ENCODE measurements at places on chromosomes 3 and 15. TPM values are rescaled to one million over a fixed set of nuclear protein-coding genes. Genes with fewer than 3 reads are reported as not detected.

DNA sequence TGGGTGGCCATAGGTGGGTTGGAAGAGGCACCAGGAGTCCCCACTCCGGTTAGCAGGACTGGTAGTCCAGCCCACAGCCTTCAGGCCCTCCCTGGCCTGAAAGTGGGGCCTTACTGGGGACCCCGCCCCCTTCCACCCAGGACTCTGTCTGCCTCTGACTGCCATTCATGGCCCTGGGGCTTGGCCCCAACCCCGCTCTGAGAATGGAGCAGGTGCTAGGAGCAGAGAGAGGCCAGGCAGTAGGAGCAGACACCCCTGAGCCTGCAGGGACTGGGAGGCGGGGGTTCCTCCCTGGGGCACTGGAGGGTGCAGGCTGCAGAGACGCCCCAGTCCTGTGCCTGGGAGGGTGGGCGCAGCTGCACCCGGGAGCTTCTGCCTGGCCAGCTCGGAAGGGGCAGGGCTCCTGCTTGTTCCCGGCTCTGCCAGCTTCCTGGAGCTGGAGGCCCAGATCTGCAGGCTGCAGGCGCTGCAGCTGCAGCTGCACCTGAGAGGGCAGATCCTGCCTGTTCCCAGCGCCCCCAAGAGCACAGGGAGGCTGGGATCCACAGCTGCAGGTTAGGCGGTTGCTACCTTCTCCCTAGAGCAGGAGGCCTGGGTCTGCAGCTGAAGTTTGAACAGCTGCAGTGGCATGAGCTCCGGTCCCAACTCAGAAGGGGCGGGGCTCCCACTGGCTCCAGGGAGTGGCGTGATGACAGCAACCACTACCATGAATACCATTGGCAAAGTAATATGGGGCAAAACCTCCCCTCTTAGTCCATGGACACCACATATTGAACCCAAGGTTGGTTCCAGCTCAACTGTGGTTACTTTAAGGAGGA is 194.7 kb downstream of the SQOR start:
- no peak overlapping the region for H3K4me3 ChIP-seq
- H3K36me3 ChIP-seq = no peaks in the 10 kb centered on the region
- no peak overlapping the region for H3K27ac ChIP-seq
- no peaks in the 10 kb centered on the region for H3K4me1 ChIP-seq

DNA sequence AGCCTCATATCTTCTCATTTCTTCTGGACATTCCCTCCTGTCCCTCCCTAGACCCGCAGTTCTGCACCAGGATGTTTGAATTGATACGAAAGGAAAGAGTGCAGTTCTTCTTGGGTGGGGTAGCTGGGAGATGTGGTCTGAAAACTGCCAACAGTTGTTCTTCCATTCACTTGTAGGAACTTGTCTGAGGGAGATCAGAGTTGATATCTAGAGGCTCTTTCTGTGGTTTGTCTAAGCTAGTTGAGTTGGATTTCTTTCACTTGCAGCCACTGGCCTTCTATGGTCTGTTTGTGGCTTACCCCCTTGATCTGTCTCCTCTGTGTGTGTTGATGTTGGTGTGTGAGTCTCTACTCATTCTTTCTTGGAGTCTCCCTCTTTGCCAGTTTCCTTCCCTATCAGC is 42.5 kb upstream of the PIK3CB start:
- H3K4me3 ChIP-seq = no peak overlapping the region
- no peaks in the 10 kb centered on the region for H3K27me3 ChIP-seq
- H3K27ac ChIP-seq = no peak overlapping the region
- no peaks in the 10 kb centered on the region for H3K36me3 ChIP-seq
- no peaks in the 10 kb centered on the region for H3K4me1 ChIP-seq

DNA sequence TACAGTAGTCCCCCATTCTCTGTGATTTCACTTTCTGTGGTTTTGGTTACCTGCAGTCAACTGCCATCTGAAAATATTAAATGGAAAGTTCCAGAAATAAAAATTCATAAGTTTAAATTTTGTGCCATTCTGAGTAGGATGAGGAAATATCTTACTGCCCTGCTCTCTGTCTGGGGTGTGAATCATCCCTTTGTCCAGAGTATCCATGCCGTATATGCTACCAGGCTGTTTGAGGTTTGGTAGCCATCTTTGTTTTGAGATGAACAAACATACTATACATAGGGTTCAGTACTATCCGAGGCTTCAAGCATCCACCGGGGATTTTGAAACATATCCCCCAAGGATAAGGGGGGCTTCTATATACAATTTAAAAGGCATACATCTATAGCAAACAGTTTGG is 16.3 kb upstream of the FEM1B start:
- no peaks in the 10 kb centered on the region for H3K4me1 ChIP-seq
- H3K36me3 ChIP-seq = no peaks in the 10 kb centered on the region
- DNase-seq = no peak
- H3K27me3 ChIP-seq = no peaks in the 10 kb centered on the region

DNA sequence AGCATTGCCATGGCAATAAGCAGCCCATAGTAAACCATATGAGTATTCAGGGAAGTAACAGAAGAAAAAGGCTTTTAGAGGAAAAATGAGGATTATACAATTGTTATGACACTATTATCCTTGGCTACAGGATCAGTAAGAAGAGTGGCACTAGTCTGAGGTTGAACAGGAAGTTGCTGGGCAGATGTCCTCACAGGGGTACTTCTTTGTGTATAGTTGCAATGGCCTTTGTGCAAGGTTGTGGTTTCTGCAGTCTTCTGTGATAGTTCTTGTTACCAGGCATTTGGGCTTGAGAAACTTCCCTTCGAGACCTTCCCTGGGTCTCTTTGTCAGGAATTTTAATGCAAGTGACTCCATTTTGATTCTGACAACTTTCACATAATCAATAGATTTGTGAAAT is 100.6 kb upstream of the ATP11B start:
- no peaks in the 10 kb centered on the region for H3K4me1 ChIP-seq
- H3K4me3 ChIP-seq = no peak overlapping the region
- no peak for DNase-seq
- H3K27ac ChIP-seq = no peak overlapping the region
- H3K36me3 ChIP-seq = no peaks in the 10 kb centered on the region

DNA sequence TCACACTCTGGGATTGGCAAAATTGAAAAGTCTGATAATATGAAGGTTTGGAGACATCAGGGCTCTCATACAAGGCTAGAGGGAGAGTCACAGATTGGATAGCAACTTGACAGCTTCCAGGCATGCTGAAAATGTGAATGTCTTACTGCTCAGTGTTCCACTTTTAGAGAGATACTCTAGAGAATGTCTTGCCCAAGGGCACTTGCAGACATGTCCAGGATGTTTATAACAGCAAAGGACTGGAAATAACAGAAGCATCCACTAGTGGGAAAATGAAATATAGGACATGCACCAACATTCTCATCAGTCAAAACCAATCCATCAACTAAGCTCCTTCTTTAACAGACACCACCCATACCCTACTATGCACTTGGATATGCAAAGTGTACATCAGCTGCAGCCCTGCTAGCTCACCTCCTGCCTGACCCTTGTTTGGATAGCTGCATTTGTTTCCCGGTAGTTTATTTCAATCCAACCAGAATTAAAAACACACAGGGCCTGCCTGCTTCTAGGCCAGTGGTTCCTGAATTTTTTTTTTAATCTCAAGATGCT is 101.6 kb upstream of the ARHGEF3 start:
- no peaks in the 10 kb centered on the region for H3K36me3 ChIP-seq
- DNase-seq = no peak
- no peak overlapping the region for H3K4me3 ChIP-seq
- no peaks in the 10 kb centered on the region for H3K27me3 ChIP-seq

DNA sequence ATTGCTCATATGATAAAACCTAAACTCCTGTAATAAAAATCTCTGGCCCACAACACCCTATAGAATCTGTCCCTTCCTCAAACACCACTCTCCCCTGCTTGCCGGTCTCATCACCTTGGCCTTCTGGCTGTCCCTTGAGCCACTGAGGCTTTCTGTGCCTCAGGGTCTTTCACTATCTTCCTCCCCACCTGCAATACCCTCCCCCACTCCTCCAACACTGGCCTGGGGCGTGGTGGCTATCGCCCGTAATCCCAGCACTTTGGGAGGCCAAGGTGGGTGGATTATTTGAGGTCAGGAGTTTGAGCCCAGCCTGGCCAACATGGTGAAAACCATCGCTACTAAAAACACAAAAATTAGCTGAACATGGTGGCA is 3.3 kb upstream of the CSK start:
- H3K4me3 ChIP-seq = no peak overlapping the region
- peaks cover 20% of the 10 kb centered on the region for H3K4me1 ChIP-seq
- no peak overlapping the region for H3K27ac ChIP-seq
- H3K36me3 ChIP-seq = no peaks in the 10 kb centered on the region
- no peak for DNase-seq

DNA sequence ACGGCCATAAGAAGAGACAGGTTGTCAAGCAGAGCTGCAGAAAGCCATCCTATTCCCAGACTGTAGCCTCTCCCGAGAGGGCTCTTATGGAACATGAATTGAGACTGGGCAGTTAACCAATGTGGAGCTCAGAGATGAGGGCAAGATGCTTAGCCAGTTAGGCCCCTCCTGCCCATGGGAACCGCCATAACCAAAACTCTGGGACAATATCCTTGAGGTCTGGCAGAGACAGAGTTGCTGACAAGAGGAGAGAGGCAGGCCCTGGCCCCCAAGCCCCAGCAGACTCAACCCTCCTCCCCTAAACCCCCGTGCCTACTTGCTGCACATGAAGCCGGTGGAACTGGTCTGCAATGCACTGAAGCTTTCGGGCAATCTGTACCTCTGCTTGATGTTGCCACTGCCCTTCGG is 4.8 kb downstream of the BMF start:
- peak overlapping the region; percentile 96 for H3K27ac ChIP-seq
- H3K36me3 ChIP-seq = no peaks in the 10 kb centered on the region
- peak overlapping the region; percentile 43 for H3K4me3 ChIP-seq
- no peak for DNase-seq
- H3K27me3 ChIP-seq = no peaks in the 10 kb centered on the region

Gene RPL32
- total RNA-seq = 1,485 TPM

Gene ZSCAN29
- total RNA-seq = 19.5 TPM

Gene ENTPD3
- 7.5 TPM for total RNA-seq

Gene FANCD2OS
- total RNA-seq = not detected

Gene ATR
- total RNA-seq = 63.7 TPM

Gene SYNPR
- not detected for total RNA-seq

Gene ZNF774
- 2.6 TPM for total RNA-seq

Gene TTC21A
- 13.1 TPM for total RNA-seq
